NCI-H2081 treated with DMSO at 0.1 percent for 48 hours (cell line): ENCODE measurements at places on chromosomes 1 and 21.

- DNase-seq: peak; percentile 30
Measured at GRCh38 chr1:89483010-89483756, 41.4 kb upstream of the LRRC8B start.

DNA sequence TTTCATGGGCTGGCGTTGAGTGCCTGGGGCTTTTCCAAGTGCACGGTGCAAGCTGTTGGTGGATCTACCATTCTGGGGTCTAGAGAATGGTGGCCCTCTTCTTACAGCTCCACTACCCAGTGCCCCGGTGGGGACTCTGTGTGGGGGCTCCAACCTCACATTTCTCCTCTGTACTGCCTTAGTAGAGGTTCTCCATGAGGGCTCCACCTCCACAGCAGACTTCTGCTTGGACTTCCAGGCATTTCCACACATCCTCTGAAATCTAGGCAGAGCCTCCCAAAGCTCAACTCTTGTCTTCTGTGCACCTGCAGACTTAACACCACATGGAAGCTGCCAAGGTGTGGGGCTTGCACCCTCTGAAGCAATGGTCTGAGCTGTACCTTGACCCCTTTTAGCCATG, 82.1 kb downstream of the CCDC18 start:
- DNase-seq: no peak

DNA sequence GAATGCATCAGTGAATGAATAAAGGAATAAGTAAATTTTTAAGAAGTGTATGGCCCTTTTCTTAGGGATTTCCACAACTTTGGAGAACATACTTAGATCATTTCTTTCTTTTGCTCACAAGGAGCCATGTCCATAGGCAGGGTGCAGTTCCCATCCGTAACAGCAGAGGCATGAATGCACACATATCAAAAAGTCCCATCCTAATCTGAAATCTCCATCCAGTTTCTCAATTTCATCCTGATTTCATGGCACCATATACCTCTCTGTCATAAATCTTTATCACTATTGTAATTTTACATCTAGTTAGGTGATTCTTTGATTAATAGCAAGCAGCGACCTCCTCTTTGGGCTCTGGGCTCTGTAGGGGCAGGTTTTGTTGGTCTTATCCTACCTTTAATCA, 359.2 kb downstream of the RRAGC start:
- no peak for DNase-seq

DNA sequence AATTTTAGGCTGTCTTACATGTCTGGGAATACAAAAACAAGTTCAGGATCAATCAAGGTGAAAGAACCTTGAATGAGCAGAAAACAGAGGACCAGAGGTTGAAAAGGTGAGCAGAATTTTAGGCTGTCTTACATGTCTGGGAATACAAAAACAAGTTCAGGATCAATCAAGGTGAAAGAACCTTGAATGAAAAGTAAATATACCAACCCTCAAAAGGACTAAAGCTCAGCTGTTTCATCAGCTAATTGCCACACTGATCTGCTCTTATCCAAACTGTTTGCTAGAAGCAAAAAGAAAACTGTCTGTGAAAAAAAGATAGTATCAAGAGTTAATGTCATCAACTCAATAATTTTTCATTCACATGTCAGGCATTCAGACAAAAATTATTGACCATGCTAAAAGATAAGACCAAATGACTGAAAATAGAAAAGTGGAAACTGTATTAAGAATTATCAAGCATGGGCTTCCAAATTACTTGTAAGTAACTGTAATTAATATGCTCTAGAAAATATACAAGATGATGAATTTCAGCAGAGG, 69.2 kb downstream of the LTN1 start:
- no peak for DNase-seq

- no peak for DNase-seq
Measured at GRCh38 chr1:47230692-47231300, 1.2 kb downstream of the TAL1 start.

GRCh38 chr1:2258996-2259395, 30.9 kb downstream of the SKI start:
- no peak for DNase-seq

GRCh38 chr1:86582161-86582560, 35.3 kb downstream of the CLCA4 start:
- DNase-seq: no peak

DNA sequence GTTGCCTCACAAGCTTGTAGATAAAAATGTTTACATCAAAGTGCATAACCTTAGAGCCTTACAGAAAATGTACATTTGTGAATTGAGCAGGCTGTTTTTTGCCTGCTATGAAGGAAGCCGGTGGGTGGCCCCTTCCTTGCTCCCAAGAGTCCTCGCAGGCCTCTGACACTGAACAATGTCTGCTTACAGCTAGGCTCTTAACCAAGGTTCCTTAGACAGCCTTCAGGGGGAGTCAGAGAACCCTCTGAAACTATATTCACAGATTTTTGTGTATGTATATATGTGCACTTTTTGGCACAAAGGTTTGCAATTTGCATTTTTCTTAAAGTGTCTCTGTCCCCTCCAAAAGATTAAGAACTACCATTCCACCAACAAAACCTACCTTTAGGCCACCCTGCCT, 282.6 kb downstream of the BARHL2 start:
- DNase-seq: no peak

DNA sequence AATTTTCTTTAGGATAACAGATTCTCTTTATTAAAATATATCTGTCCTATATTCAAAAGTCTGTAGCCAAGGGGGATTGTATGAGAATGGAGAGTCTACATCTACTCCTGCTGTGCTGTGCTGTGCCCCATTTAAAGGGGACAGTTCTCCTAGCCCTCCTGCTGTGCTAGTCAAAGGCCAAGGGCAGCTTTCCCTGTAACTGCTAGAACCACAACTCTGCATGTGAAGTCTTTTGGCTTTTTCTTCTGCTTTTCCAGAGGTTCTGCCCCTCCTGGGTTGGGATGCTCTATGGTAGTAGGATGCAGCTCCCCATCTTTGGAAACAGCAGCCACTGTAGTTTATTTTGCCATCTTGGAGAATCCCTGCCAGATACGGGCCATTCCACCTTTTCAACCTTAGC, 197.5 kb upstream of the JUN start:
- DNase-seq: no peak

- no peak for DNase-seq
Measured at GRCh38 chr1:165496501-165496900, 47.3 kb upstream of the LRRC52 start.

DNA sequence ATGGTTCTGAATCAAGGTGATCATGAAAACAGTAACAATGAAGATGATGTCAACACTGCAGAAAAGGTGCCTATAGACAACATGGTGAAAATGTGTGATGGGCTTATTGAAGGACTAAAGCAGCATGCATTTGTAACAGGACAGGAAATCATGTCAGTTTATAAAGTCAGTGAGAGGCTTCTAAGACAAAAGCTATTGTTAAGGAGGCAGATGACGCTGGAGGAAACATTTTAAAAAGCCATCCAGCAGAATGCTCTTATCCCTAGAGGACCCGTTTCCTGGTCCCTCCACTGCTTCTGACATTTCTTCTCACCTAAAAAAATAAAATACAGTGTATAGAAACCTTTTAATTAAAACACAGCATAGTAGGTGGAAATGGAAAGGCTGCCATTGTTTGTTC, 40.9 kb downstream of the CYYR1 start:
- DNase-seq: no peak

GRCh38 chr1:153945131-153945794, 1.3 kb downstream of the DENND4B start:
- DNase-seq: no peak

DNA sequence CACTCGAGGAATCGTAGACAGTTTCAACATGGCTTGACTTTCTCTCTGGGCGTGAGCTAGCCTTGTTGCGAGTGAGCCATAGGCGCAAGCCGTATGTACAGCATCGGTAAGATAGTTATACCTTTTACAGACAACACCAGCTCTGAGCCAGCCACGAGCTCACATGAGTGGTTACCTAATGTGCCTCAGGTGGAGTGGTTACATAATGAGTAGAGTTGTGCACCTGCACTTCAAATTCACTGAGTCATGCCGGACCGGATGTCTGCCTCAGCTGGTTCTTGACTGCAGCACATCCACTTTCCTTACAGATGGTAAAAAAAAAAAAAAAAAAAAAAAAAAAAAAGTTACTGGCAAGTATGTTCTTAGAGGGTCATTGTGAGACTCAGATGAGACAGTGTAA, 360.4 kb upstream of the NR5A2 start:
- no peak for DNase-seq

- no peak for DNase-seq
Measured at GRCh38 chr1:245873883-245874671, 633.0 kb downstream of the SMYD3 start.

DNA sequence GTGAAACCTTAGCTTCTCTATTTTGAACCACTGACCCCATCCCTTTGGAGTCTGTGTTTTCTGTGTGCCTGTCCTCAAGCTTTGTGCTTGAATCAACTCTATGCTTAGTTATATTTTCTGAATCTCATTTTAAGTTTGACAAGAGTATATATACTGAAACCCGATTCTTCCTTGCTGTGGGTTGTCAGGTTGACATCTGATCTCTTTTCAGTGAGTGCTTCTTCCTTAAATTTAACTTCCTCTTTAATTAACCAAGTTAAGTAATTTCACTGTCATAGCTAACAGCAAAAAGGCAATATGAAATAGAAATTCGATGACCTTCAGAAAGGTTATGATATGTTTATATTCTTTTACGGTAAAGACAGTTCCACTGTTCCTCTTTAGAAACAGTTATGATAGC, 69.4 kb downstream of the C1orf21 start:
- DNase-seq: no peak

DNA sequence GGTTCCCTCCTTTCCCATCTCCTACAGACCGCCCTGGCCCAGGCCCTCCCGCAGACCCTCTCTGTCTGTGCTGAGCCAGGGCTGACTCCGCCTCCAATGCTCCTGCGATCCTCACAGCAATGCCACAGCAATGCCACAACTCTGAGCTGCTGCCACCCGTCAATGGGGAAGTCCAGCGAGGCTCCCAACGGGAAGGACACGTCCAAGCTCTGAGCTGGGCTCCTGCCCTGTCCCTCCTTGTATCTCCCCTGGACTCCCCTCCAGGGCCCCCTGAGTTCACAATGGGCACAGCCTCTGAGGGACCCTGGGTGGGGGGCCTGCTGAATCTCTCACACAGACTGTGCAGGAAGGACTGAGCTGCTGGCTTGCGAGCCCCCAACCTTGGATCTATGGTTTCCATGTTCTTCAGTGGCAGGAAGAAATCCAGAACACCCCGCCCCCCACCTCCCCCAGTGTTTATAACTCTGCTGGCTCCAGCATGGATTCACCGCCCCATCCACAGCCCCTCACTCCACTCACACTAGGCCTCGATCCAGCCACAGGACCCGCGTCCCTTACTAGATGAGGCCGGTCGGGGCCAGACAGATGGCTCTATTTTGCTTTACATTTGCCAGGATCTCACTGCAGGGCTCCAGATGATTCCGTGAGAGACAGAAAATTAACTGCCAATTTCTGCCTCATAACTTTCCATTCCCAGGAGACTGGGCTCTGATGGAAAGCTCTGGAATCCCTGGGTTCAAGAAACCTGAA, 338.0 kb downstream of the MATN1 start:
- DNase-seq: no peak

- DNase-seq: peak; percentile 36
Measured at GRCh38 chr1:231357831-231358354, 19.8 kb downstream of the SPRTN start.

GRCh38 chr1:108685529-108685928, 6.6 kb upstream of the PRPF38B start:
- DNase-seq: no peak
